ENCODE measurements at places on chromosomes 12 and 14.

GRCh38 chr12:52513736-52514135, 6.5 kb downstream of the KRT5 start:
- no peak for DNase-seq

- no peak for DNase-seq
Observed at GRCh38 chr12:52439845-52440244, 5.7 kb upstream of the KRT75 start.

GRCh38 chr14:105335735-105336476, 21.4 kb downstream of the PACS2 start:
- DNase-seq, result peak; percentile 64

DNA sequence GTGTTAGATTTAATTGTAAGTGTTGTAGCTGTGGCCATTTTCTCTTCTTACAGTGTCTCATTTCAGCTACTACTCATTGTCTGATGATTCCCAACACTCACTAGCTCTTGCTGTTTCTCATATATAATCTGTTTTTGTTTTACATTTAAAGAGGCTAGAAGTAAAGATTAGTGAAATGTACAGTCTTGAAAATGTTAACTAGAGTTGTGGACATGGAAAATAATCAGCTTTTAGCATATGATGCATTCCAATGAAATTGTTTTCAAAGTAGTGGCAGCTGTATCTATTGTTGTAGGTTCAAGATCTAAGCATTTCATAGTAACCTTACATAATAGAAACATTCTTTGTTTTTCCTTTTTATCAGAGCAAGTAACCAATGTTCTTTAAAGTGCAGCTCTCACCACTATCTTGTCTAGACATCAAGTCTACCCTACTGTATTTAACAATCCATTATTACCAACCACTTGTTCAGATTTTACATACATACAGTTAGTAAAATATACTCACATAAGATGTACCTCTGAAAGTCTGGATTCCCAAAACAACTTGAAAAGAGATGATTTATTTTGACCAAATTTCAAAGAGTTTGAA, 76.9 kb downstream of the PPHLN1 start:
- DNase-seq, result no peak

- DNase-seq, result peak; percentile 77
Observed at GRCh38 chr14:78959674-78960264, 789.6 kb downstream of the NRXN3 start.

DNA sequence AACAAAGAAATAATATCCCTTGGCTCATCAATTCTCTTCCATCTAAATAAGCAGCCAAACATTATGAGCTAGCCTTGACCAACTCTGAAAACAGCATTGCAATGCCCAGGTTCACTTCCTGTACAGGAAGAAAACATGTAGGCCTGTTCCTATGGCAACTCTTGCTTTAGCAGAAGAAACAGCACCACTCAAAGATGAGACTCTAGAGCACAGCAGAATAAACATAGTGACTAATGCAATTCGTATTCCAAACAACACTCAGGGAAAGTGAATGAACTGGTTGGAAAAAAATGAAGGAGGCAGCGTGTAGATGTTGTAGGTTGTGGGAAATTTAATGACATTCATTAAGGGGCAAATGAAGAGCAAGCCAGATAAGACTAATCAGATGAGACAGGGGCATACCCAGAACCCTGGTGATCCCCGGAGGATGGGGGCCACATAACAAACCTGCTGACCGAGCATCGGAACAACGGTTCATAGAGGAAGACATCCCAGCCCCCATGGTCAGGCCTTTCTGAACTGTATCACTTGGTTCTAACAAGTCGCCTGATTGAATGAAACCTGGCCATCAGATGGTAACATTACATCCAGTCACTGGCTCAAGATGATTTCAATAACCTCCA, 9.0 kb downstream of the ARHGDIB start:
- no peak for DNase-seq

- DNase-seq, result no peak
Observed at GRCh38 chr14:36582011-36582873, at the start of gene NKX2-8. TSS of gene NKX2-8 (minus strand) at chr14:36582614. CDS start at chr14:36582389, 225 bp downstream.

GRCh38 chr12:44574586-44574985, 301.5 kb downstream of the NELL2 start:
- no peak for DNase-seq

All from right hindlimb (tissue), 1 donor.